ENCODE measurements at places on chromosomes 5 and 9. TPM values are rescaled to one million over a fixed set of nuclear protein-coding genes. Genes with fewer than 3 reads are reported as not detected.

GRCh38 chr5:141121563-141121962 lies at the start of gene PCDHB4:
Gene PCDHB4, plus strand, starts transcription at chr5:141121818. Its CDS starts 181 bp downstream, at chr5:141121999.
- DNase-seq = no peak

- no peak for DNase-seq
Observed at GRCh38 chr5:143800715-143801114, 11.2 kb upstream of the HMHB1 start.

DNA sequence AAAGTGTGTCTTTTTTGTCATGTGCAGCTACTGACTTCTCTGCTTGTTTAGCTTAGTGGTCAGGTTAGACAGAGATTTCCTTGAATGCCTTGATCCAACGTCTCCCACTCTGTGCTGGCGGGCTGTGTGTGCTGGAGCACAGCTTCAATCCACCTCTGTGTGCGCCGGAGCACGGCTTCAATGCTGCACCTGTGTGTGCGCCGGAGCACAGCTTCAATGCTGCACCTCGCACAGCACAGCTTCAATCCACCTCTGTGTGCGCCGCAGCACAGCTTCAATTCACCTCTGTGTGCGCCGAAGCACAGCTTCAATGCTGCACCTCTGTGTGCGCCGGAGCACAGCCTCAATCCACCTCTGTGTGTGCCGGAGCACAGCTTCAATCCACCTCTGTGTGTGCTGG lies 69.0 kb upstream of the PHYKPL start:
- no peak for DNase-seq

- DNase-seq = no peak
Observed at GRCh38 chr9:123657099-123657498, 272.8 kb downstream of the DENND1A start.

GRM6 gene
- 0.57 TPM for polyA plus RNA-seq

EIF4EBP3 gene
- polyA plus RNA-seq = 6.2 TPM

TMEM215 gene
- polyA plus RNA-seq = 0.23 TPM

Data from left renal pelvis (tissue), 4 donors.